ENCODE measurements at places on chromosomes 4 and X.

- no peak for DNase-seq
These were observed 64.1 kb downstream of the WWC2 start for GRCh38 chr4:183163135-183163534.

GRCh38 chrX:132648895-132649294 is 160.1 kb upstream of the MBNL3 start:
- DNase-seq = no peak

- no peak for DNase-seq
These were observed 39.0 kb upstream of the SLITRK4 start for GRCh38 chrX:143674926-143675325.

DNA sequence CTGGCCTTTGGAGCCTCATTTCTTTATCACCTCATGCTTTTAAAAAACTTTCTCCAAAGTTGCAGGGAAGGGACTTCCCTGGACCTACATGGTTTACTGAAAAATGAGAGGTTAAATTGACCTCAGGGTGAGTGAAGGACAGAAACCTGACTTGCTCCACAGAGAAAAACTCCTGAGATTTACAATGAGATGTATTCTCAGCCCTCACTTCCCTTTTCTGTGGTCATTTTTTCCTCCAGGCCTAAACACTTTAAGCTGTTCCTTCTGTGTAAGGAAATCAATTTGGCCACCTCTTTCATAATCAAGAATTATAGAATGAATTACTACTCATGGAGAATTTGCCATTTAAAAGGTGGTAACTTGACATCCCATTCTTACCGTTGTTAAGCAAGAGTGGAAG is 77.9 kb downstream of the HPGD start:
- no peak for DNase-seq

DNA sequence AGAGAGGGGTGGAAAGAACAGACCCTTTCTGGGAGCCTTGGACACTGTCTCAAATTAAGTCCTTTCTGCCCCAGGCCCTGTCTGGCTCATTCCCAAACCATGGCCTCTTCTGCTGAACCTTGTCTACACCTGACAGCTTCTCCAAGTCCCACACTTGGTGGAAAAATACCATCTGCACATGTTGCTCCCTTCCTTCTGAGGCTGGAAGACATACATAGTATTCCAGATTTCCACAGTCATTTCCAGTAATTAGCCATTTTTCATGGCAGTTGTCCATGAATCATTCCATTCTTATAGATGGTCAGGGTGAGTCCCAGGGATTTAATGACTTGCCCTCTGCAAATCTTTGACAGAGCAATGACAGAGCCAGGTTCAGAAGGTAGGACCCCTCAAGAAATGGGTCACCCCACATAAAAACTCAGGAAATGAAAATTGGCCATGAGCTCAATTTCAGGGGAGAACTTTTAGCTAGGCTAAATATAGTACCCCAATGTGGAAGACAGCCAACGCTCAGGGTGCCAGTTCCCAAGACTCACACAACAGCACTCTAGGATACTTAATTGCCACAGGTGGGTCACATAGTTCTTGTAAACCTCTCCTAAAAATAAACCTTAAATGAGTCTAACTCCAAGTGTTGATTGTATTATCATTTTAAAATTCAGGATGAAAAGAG is 16.2 kb upstream of the DAPP1 start:
- DNase-seq = no peak

GRCh38 chrX:14616301-14616700 is 87.0 kb downstream of the GLRA2 start:
- DNase-seq = no peak

GRCh38 chrX:11435568-11435967 is 142.4 kb downstream of the AMELX start:
- no peak for DNase-seq

- DNase-seq = peak; percentile 60
These were observed 78.8 kb upstream of the GPR174 start for GRCh38 chrX:79065696-79066095.

- no peak for DNase-seq
These were observed 2.6 kb downstream of the MCUB start for GRCh38 chr4:109562457-109563239.

DNA sequence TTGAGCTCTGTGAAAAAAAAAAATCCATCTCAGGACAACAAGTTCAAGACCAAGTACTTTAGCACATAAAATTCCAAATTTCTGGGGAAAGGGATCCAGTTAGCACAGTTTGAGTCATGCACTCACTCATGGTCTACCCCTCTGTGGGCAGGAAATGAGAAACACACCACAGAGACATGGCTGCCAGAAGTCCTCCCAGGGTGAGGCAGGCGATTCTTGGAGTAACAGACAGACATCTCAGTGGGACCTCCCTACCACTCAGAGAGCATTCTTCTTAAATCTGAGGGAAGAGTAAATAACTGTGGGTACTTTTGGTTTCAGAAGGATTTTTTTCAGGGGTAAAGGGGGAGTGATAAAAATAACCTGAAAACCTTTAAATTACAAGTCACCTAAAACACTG is 14.1 kb downstream of the CXCL1 start:
- no peak for DNase-seq

- no peak for DNase-seq
These were observed 2.3 kb upstream of the NHSL2 start for GRCh38 chrX:71908387-71908786.

- DNase-seq = no peak
These were observed 9.2 kb downstream of the MAMLD1 start for GRCh38 chrX:150372280-150372679.

- no peak for DNase-seq
These were observed 78.5 kb downstream of the MSX1 start for GRCh38 chr4:4937926-4938325.

DNA sequence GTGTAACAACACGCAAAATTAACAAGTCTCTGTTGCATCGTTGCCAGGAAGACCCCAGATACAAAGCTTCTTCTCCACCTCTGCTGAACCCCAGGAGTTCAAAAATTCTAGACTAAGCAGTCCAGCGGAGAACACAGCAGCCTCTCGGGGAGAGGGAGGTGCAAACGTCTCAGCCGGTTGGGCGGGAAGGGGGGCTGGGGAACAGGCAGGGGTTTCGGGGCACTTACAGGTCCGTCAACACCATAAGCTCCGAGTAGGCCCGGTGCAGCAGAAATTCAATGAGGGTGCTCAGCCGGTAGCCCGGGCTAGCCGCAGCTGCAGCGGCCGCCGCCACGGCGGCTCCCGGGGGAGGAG is 394 bp downstream of the MED14 start:
- no peak for DNase-seq

Data from GM12864 (cell line).